ENCODE measurements at places on chromosomes 4 and X.

GRCh38 chrX:133543654-133544053, 128.4 kb upstream of the GPC4 start:
- no peak for DNase-seq

- no peak for DNase-seq
Observed at GRCh38 chr4:154593868-154594267, 3.3 kb upstream of the FGA start.

- no peak for DNase-seq
Observed at GRCh38 chr4:112057470-112057869, 87.8 kb upstream of the FAM241A start.

- no peak for DNase-seq
Observed at GRCh38 chrX:117689956-117690355, 426.7 kb downstream of the KLHL13 start.

GRCh38 chrX:74797338-74797887, 127.8 kb downstream of the NEXMIF start:
- DNase-seq: no peak

DNA sequence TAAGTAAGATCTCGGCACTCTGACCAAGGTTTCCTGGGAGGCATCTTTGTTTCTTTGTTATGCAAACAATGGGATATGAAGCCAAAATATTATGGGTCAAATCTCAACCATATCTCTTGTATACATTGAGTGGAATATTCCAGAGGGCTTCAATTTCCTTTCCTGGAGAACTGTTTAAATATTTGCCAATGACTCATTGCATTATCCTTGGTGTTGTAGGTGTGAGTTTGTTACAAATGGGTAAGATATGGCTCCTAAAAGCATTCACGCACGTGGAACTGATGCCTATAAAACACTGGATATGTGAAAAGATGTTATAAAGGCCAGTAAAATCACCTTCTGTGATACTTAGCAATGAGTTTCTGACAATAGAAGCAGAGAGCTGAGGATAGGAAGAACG, 150.5 kb upstream of the WDR1 start:
- DNase-seq: no peak
